ENCODE measurements at places on chromosomes 2 and 18. TPM values are rescaled to one million over a fixed set of nuclear protein-coding genes. Genes with fewer than 3 reads are reported as not detected.

DNA sequence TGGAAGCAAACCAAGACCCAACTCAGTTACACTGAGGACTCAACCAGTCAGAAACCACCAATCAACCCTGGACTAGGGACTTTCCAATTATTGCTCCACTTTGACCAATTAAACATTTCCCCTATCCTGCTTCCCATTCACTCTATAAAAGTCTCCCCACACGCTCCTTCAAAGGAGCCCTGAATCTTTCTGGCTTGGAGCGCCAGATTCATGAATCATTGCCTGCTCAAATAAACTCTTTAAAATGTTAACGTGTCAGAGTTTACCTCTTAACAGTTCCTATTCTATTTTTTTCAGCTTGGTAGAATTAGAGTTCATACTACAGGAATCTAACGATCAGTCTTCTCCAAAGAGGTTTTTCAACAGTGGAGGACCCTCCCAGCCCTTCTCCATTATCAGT, 20.7 kb upstream of the SULT1C2 start:
- peak; percentile 86 for DNase-seq

GRCh38 chr2:98902209-98903063, 33.6 kb downstream of the CRACDL start:
- no peak for DNase-seq

UBE2E3 gene
- total RNA-seq, result 26.8 TPM

DNA sequence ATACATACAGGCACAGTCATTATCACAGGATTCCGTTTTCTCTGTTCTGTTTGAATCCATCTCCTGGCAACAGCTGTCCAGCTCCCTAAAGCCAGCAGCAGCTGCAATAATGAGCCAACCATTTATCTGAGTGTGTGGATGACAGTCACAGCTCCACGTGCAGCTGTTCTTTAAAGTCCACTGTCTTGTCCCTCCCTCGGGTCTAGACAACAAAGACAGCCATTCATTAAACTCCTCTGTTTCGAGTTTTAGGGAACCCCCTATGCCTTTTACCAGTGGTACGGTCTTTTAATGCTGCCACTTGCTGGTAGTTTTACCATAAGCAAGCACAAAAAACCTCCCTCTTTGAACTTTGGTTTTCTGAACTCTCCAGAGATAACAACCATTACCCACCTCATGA, 16.0 kb upstream of the MSGN1 start:
- no peak for DNase-seq

GRCh38 chr2:216012133-216012829, 1.1 kb downstream of the MREG start:
- DNase-seq, result no peak

ZNF396 gene
- 2.0 TPM for total RNA-seq

FAM228A gene
- 0.18 TPM for total RNA-seq

ALK gene
- total RNA-seq, result 0.27 TPM

CNDP1 gene
- not detected for total RNA-seq

DNA sequence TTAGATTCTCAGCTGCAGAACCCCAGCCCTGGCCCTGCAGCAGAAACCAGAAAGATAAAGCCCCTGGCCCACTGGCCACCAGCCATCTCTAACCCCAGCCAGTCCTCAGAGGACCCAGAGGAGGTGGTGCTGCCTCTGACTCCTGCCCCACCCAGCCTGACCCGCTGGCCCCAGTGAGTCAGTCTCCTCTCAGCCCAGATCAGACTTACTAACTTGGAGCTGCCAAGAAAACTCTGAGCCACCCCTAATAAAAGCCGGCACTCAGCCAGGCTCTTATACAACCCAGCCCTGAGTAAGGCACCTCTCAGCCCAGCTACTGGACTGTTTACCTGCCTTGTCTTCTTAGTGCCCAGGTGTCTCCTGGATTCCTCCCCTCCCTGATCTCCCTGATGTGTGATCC, 2.0 kb downstream of the SLC14A2 start:
- peak; percentile 95 for DNase-seq

- peak; percentile 49 for DNase-seq
Measured at GRCh38 chr2:143397884-143398614, 268.8 kb downstream of the ARHGAP15 start.

- DNase-seq, result peak; percentile 93
Measured at GRCh38 chr2:200810252-200810997, 1.3 kb upstream of the BZW1 start.

DNA sequence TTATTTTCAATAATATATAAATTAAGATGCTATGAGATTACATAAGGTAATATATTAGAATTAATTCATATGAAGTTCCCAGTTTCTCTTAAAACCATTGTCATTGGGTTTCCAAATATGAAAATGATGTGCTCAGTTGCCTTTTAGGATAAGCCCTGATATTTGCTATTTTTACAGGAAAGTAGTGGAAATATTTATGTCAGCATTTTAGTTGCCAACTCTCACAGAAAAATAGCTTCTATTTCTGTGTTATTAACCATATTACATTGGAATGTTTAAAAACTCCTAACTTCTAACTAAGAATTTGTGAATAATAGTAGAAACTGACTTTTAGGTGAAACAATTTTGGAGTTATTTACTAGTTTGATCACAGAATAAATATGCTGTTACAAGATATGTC, 74.0 kb downstream of the TMX3 start:
- no peak for DNase-seq

ITPRIPL1 gene
- 3.4 TPM for total RNA-seq

EVA1A gene
- 25.2 TPM for total RNA-seq

DNA sequence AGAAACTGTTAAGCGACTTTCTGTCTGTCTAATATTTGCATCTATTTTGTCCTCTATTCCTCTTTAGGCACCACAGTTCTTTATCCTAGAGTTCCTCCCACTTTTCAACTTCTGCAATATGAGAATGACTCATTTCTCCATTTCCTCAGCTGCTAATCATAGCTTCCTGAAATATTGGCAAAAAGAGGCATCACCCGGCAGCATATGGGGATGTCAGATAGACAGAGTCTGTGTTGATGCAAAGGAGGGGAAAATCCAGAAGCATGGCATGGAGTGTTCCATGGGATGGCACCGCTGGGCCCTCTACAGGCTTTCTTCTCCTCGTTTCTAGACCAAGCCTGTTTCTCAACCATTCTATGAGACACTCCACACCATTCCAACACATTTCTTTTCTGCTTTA, 93.4 kb downstream of the DOCK10 start:
- peak; percentile 65 for DNase-seq

- DNase-seq, result no peak
Measured at GRCh38 chr2:60972889-60973656, 44.4 kb upstream of the PEX13 start.

- no peak for DNase-seq
Measured at GRCh38 chr2:105144152-105144940, 97.2 kb upstream of the GPR45 start.

GRCh38 chr2:63721082-63721424, 120.6 kb upstream of the UGP2 start:
- no peak for DNase-seq

ZC3H6 gene
- total RNA-seq, result 2.9 TPM

DNA sequence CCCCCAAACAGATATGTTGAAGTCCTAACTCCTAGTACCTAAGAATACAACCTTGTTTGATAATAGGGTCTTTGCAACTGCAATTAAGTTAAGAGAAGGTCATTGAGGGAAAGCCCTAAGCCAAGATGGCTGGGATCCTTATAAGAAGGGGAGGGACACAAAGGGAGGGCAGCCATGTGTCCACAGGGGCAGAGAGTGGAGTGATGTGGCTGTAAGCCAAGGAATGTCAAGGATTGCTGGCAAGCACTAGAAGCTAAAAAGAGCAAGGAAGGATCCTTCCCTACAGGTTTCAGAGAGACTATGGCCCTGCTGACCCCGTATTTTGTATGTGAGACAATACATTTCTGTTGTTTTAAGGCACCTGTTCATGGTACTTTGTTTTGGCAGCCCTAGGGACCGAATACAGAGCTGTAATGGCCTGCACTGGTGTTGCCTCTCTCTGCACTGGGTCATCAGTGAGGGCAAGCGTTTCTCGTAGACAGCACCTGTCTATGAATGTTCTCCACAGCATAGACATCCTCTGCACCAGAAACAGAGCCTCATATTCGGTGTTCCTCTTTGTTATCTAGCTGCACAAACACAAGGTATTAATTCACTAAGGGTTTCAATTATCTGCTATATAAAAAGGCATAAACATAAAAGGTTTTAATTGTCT, 75.4 kb upstream of the AQP4 start:
- DNase-seq, result no peak

- no peak for DNase-seq
Measured at GRCh38 chr2:75982719-75983118, 272.0 kb upstream of the GCFC2 start.

DNA sequence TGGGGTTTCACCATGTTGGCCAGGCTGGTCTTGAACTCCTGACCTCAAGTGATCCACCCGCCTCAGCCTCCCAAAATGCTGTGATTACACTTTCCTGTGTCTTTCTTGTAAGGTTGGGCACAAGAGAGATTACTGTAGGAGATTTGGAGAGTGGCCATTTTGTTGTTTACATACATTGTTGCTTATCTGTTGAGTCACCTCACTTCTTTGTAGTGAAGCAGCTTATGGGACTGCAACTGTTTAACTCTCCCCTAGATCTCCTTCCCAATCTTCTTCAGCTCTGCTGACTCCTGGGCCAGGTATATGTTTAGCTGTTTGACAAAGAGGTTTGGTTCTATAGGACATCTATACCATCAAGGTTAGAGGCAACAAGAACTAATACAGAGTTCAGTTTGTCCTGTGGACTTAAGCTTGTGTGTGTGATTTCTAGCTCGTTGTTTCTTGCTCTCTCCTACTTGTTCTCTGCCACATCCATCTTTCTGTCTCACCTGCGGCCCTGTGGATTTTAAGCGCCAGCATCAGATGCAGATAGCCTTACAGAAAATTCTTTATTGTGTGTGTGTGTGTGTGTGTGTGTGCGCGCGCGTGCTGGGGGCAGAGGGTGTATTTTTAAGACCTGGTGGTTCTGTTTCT, 95.4 kb downstream of the HAUS1 start:
- peak; percentile 74 for DNase-seq

DNA sequence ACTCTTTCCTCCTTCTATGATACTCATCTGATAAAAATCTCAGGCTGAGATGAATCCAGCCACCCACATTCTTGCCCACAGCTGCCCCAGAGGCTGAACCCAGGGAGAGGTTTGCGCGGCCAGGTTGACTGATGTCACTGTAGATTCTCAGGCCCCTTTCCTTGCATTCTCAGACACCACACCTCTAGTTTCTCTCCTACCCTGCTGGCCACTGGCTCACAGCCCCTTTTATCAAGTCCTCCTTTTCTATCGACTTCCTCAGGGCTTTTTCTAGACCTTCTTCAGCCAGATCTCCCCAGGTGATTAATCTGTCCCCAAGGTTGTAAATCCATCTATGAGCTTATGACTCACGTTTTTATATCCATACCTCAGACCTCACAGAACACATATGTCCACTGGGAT, 99.8 kb downstream of the TACR1 start:
- DNase-seq, result no peak

GRCh38 chr2:8312861-8313830, 368.7 kb upstream of the ID2 start:
- DNase-seq, result peak; percentile 13

SIX3 gene
- total RNA-seq, result not detected

- DNase-seq, result peak; percentile 90
Measured at GRCh38 chr18:12287684-12288402, 20.2 kb upstream of the TUBB6 start.

- peak; percentile 84 for DNase-seq
Measured at GRCh38 chr18:46712406-46712805, 44.4 kb downstream of the ST8SIA5 start.

DNA sequence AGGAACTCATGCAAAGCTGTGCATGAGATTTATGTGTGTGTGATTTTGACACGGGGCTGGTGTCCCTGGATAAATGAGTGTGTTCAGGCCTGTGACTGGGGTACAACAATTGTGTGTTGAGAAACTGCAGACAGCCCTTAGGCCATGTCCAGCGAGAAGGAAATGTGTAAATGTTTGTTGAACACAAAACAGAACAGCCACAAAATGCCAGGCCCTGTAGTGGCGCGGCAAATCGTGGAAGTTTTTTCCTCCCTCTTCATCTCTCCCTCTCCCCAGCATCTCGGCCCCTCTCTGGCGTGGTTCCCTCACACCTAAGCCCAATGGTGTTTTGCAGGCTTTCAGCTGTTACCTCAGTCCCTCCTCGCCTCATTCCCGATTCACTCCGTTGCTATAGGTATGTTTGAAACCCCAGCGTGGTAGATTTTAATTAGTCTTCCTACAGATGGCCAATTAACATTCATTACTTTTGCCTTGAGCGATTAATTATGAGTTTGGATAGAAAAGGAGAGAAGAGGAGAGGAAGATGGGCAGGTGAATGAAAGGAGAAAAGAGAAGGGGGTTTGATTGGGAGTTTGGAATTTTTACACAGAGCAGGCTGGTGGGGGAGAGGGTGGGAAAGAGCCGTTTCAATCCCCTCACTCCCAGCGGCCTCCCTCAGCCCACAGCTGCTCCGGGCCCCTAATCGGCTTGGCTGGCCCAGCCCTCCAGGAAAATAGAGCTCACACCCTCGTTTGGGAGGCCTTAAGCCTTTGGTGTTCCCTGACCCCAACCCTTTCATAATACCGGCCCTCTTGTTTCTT, 10.8 kb downstream of the SPR start:
- no peak for DNase-seq

- no peak for DNase-seq
Measured at GRCh38 chr2:11459816-11460215, 6.1 kb downstream of the E2F6 start.

DNA sequence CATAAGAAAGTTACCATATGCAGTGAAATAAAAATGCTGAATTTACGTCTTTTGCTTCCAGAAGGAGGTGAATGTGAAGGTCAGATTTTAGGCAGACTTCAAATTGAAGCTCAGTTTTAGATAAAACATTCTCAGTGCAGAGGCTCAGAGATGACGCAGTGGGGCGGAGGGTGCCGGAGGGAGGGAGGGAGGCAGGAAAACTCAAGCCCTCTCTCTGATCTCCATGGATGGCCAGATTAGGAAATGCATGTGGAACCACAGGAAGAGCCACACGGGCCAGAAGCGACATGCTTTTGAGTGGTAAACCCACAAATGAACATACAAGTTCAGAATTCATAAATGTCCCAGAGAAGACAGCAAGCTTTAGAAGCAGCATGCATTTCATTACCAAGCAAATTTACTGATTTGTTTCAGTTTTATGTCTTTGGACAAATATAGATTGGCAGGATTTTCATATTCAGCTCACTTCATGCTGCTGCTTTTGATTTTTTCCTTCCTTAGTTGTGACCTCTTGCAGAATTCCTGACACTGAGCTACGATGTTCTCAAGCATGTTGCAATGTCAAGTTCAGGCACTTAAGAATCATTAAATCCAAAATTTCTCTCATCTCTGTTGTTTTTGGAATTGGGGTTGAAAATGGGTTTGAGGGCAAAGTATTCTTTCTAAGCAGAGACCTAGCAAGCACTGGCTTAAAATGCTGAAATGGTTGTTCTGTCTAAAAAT, 29.7 kb upstream of the APCDD1 start:
- no peak for DNase-seq

DNA sequence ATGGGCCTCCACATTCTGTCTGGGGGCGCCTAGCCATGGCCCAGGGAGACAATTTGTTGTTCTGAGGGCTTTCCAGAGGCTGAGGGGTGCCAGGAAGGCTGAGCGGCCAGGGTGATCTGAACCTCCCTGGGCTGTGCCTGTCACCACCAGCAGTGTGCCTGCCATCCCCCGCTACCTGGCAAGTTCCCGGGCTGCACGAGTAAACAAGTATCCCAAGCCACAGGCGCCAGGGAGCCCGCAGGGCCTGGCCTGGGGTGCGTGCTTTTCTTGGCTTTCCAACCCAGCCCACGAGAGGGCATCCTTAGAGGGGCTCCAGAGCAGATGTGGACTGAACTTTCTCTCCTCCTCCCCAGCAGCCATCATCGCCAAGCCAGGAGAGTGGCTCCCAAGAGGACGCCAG, 35.1 kb upstream of the B3GNT7 start:
- DNase-seq, result no peak

CLEC4F gene
- not detected for total RNA-seq

GRCh38 chr2:96977631-96978195, 8.7 kb downstream of the FAM178B start:
- DNase-seq, result peak; percentile 22

RBM43 gene
- 11.9 TPM for total RNA-seq

Measured in fibroblast of the aortic adventitia (primary cell).